Osteoblast (primary cell): ENCODE measurements at places on chromosomes 1 and 21. TPM values are rescaled to one million over a fixed set of nuclear protein-coding genes. Genes with fewer than 3 reads are reported as not detected.

The LCE1D gene
- total RNA-seq: not detected in 2 replicates

The TESK2 gene
- total RNA-seq: 5.4 and 6.2 TPM in 2 replicates

The ADORA1 gene
- 4.0 and 9.1 TPM in 2 replicates for total RNA-seq

The ZNF683 gene
- total RNA-seq: not detected in 2 replicates

The GJA5 gene
- 0.29 TPM in 1 of 2 replicates, not detected in the other for total RNA-seq

The OR2AK2 gene
- total RNA-seq: not detected in 2 replicates

The IGSF8 gene
- total RNA-seq: 18.0 and 19.9 TPM in 2 replicates

The TSPEAR gene
- not detected in 2 replicates for total RNA-seq

The RNU1-2 gene
- under 0.01 TPM in 1 of 2 replicates, not detected in the other for total RNA-seq

DNA sequence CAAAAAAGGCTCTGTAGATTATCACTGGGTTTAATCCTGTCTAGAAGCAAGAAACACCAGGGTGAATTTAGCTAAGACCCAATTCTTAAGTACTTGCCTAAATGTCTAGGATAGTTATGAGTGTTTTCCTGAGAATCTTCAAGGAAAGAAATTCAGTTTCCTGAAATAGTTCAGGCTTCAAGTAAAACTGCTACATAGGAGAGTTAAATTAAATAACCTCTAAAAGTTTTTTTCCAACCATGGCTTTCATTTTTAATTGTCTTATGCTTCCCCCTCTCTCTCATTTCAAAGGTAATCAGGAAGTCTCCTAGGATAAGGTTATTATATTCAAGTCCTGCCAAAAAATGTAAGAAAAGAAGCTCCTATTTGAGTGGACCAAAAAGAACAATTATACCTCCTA, 46.7 kb upstream of the FBXO28 start:
- DNase-seq: no peak
- no peak overlapping the region for H3K27ac ChIP-seq

- no peaks in the 10 kb centered on the region for H3K36me3 ChIP-seq
- H3K4me1 ChIP-seq: peaks cover 6% of the 10 kb centered on the region
- peak; percentile 93 for DNase-seq
Observed at GRCh38 chr1:3609016-3609768, 2.1 kb downstream of the MEGF6 start.

DNA sequence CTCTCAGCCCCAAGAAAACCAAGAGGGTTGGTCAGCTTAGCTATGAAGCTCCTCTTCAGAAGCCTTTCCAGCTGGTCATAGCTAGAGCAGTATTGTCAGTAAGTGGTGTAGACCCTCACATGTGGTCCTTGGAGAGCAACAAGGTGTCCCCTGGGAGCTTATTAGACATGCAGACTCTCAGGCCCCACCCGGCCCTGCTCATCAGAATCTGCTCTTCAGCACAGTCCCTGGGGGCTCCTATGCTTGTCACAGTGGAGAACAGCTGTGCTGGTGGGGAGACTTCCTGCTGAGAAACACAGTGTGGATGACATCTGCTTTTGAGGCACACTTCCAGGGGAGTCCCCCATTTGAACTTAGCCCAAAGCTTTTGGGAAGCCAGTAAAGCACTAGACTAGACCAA, 21.9 kb upstream of the NEK2 start:
- no peak overlapping the region for H3K4me3 ChIP-seq
- H3K36me3 ChIP-seq: no peaks in the 10 kb centered on the region
- no peaks in the 10 kb centered on the region for H3K4me1 ChIP-seq
- DNase-seq: no peak
- H3K27me3 ChIP-seq: peaks cover 9% of the 10 kb centered on the region

DNA sequence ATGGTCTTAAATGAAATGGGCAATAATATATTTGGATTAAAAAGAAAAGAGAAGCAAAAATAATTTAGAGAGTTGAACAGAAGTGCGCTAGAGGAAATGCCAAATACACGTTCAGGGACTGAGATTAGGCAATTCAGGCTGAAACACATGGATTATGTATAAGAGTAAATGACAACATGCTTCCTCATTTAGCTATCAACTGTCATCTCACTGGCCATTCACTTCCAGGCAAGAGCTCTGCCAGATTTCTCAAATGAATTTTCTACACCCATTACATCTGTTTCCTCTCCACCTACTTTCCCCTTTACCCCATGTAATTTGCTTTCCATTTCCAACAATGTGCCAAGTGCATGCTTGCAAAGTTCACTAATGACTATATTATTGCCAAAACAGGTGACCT, 582.4 kb downstream of the LTN1 start:
- DNase-seq: no peak
- H3K27me3 ChIP-seq: no peaks in the 10 kb centered on the region
- no peaks in the 10 kb centered on the region for H3K36me3 ChIP-seq
- no peaks in the 10 kb centered on the region for H3K4me1 ChIP-seq
- H3K27ac ChIP-seq: no peak overlapping the region

GRCh38 chr1:115404911-115405310, 66.9 kb upstream of the NGF start:
- no peak overlapping the region for H3K4me3 ChIP-seq
- no peaks in the 10 kb centered on the region for H3K4me1 ChIP-seq
- H3K36me3 ChIP-seq: no peaks in the 10 kb centered on the region
- DNase-seq: no peak
- H3K27ac ChIP-seq: no peak overlapping the region
- no peaks in the 10 kb centered on the region for H3K27me3 ChIP-seq

DNA sequence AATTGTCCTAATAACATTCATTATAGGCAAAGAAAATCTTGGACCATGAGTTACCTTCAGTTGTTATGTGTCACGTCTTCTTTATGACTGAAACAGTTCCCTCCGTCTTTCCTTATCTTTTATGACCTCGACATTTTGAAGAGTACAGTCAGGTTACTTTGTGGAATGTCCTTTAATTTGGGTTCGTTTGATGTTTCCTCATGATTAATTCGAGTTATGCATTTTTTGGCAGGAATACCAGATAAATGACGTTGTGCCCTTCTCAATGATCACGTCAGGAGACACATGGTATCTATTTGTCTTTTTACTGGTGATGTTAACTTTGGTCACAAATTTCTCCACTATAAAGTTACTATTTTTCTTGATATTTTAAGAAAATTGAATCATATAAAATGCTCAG, 17.3 kb upstream of the KLF17 start:
- H3K27ac ChIP-seq: no peak overlapping the region
- DNase-seq: no peak
- no peaks in the 10 kb centered on the region for H3K36me3 ChIP-seq

- H3K4me1 ChIP-seq: peaks cover 14% of the 10 kb centered on the region
- H3K36me3 ChIP-seq: no peaks in the 10 kb centered on the region
- peaks cover 40% of the 10 kb centered on the region for H3K27me3 ChIP-seq
- H3K27ac ChIP-seq: no peak overlapping the region
- no peak for DNase-seq
- H3K4me3 ChIP-seq: no peak overlapping the region
Observed at GRCh38 chr1:84762664-84763063, 72.4 kb upstream of the SSX2IP start.

- peak overlapping the region; percentile 80 for H3K27ac ChIP-seq
- H3K4me1 ChIP-seq: peaks cover 46% of the 10 kb centered on the region
- H3K36me3 ChIP-seq: no peaks in the 10 kb centered on the region
- H3K27me3 ChIP-seq: no peaks in the 10 kb centered on the region
- no peak for DNase-seq
Observed at GRCh38 chr1:164771041-164771618, 212.1 kb downstream of the PBX1 start.

DNA sequence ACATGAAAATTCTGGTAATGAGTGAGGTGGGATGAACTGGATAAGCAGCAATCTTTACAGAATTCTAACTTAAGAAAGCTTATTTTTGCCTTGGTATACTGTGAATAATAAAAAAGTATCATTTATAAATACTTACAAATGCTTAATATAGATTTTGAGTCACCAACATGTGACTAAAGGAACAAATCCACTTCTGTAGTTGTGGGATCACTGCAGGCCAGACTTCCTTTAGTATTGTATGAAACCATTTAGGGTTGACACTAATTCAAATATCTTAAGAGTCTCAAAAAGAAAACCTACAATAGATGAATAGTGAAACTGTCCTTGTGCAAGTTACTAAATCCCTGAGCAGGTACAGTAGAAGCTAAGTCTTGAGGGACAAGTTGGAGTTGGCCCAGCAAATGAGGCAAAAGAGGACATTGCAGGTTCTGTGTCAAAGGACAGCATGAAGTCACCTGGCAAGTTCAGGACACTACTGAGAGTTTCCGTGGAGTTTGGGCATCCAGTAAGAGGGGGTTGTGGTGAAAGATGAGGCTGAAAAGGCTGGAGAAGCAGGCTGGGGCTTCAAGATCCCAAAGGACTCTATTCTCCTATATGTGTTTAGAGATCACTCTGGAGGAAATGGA, 5.9 kb upstream of the THEM4 start:
- DNase-seq: no peak
- no peak overlapping the region for H3K27ac ChIP-seq
- no peaks in the 10 kb centered on the region for H3K36me3 ChIP-seq
- peaks cover 6% of the 10 kb centered on the region for H3K4me1 ChIP-seq
- H3K27me3 ChIP-seq: peaks cover 3% of the 10 kb centered on the region

GRCh38 chr1:28322194-28322593, 6.6 kb upstream of the MED18 start:
- H3K36me3 ChIP-seq: no peaks in the 10 kb centered on the region
- H3K27me3 ChIP-seq: no peaks in the 10 kb centered on the region
- H3K4me3 ChIP-seq: no peak overlapping the region
- H3K27ac ChIP-seq: no peak overlapping the region

DNA sequence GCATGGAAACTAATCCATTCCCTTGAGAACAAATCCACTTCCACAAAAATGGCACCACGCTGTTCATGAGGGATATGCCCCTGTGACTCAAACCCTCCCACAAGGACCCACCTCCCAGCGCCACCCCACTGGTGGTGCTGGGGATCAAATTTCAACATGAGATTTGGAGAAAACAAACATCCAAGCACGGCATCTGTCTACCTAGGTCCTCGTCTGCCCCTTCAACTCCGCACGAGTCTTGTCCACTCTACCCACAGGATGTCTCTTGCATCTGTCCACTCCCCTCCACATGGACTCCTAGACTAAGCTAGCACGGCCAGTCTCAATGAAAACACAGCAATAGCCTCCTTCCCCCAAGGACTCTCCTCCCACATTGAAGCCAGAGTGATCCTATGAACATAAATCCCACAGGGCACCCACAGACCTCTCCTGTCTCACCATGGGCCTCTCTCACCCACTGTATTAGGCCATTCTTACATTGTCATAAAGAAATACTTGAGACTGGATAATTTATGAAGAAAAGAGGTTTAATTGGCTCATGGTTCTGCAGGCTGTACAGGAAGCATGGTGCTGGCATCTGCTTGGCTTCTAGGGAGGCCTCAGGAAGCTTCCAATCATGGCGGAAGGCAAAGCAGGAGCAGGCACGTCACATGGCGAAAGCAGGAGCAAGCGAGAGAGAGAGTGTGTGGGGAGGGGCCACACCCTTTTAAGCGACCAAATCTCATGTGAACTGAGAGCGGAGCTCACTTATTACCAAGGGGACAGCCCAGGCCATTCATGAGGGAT, 101.4 kb downstream of the TOMM20 start:
- H3K36me3 ChIP-seq: no peaks in the 10 kb centered on the region
- no peaks in the 10 kb centered on the region for H3K27me3 ChIP-seq
- DNase-seq: no peak
- H3K27ac ChIP-seq: no peak overlapping the region
- H3K4me1 ChIP-seq: peaks cover 5% of the 10 kb centered on the region
- no peak overlapping the region for H3K4me3 ChIP-seq

- H3K27ac ChIP-seq: no peak overlapping the region
- no peaks in the 10 kb centered on the region for H3K4me1 ChIP-seq
- DNase-seq: no peak
- no peaks in the 10 kb centered on the region for H3K36me3 ChIP-seq
- no peak overlapping the region for H3K4me3 ChIP-seq
Observed at GRCh38 chr1:47738560-47739182, 258.5 kb downstream of the TRABD2B start.

DNA sequence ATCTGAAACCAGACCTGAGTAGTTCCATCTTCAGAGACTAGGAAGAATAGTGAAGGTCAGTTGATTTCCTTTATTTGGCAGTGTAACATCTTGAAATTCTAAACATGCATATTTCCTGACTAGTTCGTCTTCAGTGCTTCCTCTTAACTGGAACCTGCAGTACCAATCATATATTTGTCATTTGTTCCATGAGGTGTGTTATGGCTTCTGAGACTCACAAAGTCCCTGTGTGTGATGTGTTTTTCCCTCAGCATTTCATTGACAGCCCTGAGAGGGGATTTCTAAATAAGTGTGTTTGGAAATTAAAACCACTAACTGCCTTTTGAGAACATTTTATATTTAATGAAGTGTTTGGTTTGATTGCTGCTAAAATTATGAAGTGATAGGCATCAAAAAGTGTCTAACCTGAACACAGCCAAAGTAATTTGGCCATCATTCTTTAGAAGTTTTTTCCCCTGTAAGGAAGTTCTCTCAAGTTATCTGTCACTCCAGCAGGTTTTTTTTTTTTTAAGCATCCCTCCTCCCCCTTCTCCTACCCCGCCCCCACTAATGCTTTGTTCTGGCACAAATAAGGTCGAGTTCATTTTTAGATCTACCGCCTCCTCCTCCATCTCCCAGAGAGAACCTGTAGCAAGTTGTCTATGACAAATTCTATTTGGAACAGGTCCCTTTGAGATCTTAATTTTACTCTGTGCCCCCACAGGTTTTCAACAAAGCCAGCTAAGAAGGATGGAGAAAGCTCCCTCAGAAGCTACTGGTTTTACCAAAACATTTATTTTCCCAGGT, 61.4 kb downstream of the TMEM200B start:
- H3K36me3 ChIP-seq: no peaks in the 10 kb centered on the region
- DNase-seq: peak; percentile 31
- H3K4me3 ChIP-seq: no peak overlapping the region
- H3K27ac ChIP-seq: no peak overlapping the region
